ENCODE measurements at places on chromosomes 5 and 9.

GRCh38 chr5:128263357-128263756 is 179.8 kb downstream of the SLC12A2 start:
- no peak for DNase-seq

- DNase-seq: no peak
These were observed 3.1 kb upstream of the SLC27A6 start for GRCh38 chr5:128962211-128962610.

GRCh38 chr9:111094958-111095357 is 56.7 kb upstream of the LPAR1 start:
- DNase-seq: no peak

GRCh38 chr5:97452646-97453045 is 269.6 kb upstream of the RIOK2 start:
- DNase-seq: peak; percentile 83

GRCh38 chr5:173774271-173774761 is 113.8 kb upstream of the CPEB4 start:
- no peak for DNase-seq

DNA sequence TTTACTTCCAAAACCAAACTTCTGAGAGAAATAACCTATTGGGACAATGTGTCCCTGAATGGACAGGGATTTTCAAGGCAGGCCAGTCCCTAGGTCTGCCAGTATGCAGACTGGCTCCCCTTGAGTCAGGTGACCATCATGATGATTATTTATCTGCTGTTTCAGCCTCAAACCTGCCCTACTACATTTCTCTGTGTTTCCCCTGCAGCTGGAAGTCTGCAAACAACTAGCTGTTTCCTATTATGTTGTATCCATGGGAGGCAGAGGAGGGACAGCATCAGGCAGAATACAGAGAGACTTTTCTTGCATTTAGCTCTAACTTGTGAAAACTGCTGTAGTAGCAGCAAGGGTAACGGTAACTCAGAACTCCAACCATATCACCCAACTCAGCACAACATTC is 36.2 kb upstream of the IFNK start:
- DNase-seq: no peak

GRCh38 chr5:17089001-17089400 is 128.4 kb upstream of the BASP1 start:
- no peak for DNase-seq

DNA sequence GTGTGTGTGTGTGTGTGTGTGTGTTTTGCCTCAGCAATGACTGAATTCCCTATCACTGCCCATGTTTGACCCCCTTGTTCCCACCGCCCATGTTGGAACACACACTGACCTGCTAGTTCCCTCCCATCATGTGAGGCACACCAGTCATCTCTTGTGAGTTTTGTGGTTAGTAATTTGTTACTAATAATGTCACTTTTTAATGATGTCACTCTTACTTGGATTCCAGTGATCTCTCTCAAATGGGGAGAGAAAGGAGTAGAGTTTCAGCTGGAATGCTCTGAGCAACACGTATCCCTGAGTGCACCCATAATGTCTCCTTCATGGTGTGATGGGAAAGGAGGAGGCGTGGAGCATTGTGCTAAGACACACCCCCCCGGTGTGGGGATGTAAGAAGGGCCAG is 172.6 kb downstream of the SH3GL2 start:
- DNase-seq: no peak

DNA sequence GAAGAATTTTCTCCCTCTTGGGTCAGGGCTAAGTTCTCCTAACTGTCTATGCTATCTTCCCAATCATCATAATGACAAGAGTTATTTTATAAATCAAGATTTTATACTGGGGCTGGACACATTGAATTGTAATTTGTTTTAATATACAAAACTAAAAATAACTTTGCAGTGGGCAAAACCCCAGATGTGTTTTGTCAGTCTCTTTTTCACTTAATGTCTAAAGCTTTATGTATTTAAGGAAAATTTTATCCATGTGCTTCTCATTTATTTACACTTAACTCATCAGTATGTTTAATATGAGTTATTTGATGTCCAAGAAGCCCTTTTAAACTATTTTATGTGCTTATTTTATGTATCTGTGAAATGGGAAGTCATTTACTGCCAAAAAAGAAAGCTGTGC is 362.8 kb upstream of the ADAMTSL1 start:
- DNase-seq: no peak

GRCh38 chr5:180251141-180251540 is 40.7 kb downstream of the MAPK9 start:
- peak; percentile 48 for DNase-seq

GRCh38 chr9:68802525-68803015 is 97.5 kb downstream of the PIP5K1B start:
- DNase-seq: no peak

- no peak for DNase-seq
These were observed 286.7 kb upstream of the IRX4 start for GRCh38 chr5:2169430-2169808.

GRCh38 chr9:17052626-17053025 is 82.2 kb upstream of the CNTLN start:
- no peak for DNase-seq

- no peak for DNase-seq
These were observed 47.0 kb downstream of the TJP2 start for GRCh38 chr9:69221036-69221435.

- DNase-seq: no peak
These were observed 21.7 kb downstream of the RMI1 start for GRCh38 chr9:84002344-84002743.

DNA sequence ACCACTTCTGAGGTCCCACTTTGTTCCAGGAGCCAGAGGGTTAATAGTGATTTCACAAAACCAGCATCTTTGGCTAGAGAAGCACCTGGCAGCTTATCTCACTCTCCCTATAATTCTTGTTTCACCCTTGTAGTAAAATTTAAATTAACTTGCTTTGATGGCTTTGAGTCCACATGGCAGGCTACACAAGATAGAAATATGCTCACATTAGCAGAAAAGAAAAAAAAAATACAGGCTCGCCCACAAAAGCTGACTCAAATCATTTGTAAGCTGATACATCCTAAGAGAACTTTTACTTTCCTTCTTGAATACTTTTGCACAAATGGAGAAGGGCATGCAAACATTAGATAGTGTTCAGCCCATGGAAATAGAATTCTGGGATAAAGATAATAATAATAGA is 36.2 kb downstream of the TNFSF15 start:
- no peak for DNase-seq

GRCh38 chr5:154236536-154237375 is 46.2 kb downstream of the GALNT10 start:
- DNase-seq: no peak

- DNase-seq: no peak
These were observed 159.3 kb upstream of the PPP1R26 start for GRCh38 chr9:135320331-135320730.

- no peak for DNase-seq
These were observed 49.4 kb downstream of the SLIT3 start for GRCh38 chr5:169251333-169252084.

DNA sequence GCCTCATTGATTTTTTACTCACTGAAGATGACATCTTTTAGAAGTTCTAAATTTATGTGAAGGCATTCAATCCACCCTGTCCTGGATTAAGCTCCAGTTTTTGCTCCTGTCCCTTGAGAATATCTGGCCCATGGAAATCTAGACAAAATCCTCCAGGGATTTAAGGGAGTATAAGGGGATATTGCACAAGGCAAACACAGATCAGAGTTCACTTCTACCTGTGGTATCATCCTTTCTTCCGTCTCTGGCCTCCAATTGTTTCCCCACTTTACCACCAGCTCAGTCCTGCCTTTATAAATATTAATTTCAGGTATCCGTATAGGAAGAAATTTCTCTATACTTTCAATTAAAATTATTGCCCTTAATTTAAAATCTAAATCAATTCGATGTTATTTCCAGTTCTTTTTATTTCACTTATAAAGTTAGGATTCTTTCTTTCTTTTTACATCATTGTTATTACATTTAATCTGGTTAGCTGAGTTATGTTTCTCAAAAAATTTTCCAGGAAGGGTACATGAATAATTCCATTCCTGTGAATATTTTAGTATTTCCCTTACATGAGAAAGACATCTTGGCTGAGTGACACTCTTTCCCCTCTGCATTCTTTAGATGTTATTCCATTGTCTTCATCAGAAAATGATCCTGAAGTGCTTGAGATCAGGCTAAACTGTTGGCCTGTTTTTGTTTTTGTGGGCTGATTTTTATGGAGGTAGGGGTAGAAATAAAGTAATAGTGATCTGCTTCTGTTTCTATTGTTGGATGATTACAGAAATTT is 194.3 kb upstream of the MAP3K1 start:
- DNase-seq: no peak

DNA sequence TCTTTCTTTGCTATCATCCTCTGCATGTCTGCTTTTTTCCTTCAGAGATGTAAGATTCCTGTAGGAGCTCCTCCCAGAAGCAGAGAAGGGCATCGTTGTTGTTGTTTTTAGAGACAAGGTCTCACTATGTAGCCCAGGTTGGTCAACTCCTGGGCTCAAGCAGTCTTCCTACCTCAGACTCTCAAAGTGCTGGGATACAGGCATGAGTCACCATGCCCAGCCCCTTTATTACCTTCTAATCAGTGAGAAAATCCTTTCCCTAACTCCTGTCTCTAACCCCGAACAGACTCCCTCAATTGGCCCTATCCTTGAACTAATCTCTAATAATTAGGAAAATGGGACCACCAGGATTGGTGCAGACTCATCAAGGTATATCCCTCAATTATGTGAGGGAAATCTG is 64.4 kb downstream of the GALNT10 start:
- no peak for DNase-seq

DNA sequence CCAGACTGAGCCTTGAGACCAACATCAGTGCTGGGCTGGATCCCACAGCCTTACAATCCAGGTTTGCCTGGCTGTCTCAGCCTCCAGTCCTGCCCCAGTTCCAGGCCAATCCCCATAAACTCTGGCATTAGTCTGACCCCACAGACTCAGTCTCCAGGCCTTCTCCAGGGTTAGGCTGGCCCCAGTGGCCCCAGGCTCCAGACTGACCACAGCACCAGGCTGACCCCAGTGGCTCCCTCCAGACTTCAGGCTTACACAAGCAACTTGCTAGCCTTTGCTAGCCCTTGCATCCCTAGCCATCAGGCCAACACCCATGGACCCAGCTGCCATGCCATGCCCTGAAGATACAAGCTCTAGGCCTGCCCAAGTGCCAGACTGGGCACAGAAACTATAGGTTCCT is 1326.0 kb upstream of the C9orf72 start:
- no peak for DNase-seq

- DNase-seq: no peak
These were observed 146.4 kb upstream of the TAS2R1 start for GRCh38 chr5:9776525-9776924.

- DNase-seq: no peak
These were observed 1842.3 kb upstream of the CDH6 start for GRCh38 chr5:29351170-29351569.

- no peak for DNase-seq
These were observed 5.7 kb downstream of the WHRN start for GRCh38 chr9:114499528-114499927.

DNA sequence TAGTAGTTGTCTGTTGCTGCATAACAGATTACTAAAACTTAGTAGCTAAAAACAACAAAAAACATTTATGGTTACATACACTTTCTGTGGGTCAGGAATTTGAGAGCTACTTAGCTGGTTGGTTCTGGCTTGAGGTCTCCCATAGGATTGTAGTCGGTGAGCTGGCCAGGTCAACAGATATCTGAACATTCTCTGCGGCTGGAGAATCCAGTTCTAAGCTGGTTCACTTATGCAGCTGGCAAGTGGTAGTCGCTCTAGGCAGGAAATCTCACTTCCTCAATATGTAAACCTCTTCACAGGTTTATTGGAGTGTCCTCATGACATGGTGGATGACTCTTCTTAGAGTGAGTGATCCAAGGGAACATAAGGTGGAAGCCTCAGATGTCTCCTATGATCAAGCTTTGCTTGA is 65.7 kb upstream of the TNFAIP8 start:
- no peak for DNase-seq

GRCh38 chr5:178324481-178325310 is 92.1 kb upstream of the PHYKPL start:
- peak; percentile 49 for DNase-seq

- DNase-seq: peak; percentile 95
These were observed 127.1 kb upstream of the ICE1 start for GRCh38 chr5:5295351-5295750.
